ENCODE measurements at places on chromosomes 6 and 20. TPM values are rescaled to one million over a fixed set of nuclear protein-coding genes. Genes with fewer than 3 reads are reported as not detected.

GRCh38 chr6:134111062-134111677 is 58.7 kb upstream of the SLC2A12 start:
- DNase-seq = no peak
- H3K36me3 ChIP-seq = no peaks in the 10 kb centered on the region
- H3K4me3 ChIP-seq = no peak overlapping the region
- peaks cover 19% of the 10 kb centered on the region for H3K27me3 ChIP-seq
- peaks cover 6% of the 10 kb centered on the region for H3K4me1 ChIP-seq

DNA sequence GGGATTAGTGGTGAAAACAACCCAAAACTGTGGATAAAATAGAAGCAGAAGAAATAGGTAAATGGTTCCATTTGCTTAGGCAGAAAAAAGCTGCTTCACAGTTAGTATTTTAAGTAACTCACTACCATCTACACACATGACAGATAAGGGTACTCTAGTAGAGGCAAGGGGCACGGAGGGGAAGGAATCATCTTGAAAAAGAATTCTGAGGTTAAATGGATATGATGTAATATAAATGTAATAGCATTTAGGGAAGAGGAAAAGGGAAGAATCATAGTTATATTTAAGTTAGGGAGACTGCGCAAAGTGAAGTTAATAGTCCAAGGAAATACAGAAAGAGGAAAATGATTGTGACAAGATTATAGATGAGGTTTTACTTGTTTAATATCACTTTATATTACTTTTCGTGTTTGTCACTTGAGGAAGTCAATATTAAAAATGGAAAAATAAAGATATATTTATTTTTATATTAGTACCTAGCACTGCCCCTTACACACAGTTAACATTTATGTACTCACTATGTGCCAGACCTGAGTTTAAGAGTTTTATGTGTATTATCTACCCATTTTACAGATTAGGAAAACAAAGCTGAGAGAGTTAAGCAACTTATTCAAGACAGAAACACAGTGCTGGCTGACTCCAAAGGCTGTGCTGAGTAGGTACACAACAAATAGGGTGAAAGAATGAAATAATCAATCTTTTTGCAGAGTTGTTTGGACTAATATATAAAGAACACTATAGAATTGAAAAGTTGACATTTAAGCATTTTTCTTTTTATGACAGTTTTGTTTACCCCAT is 128.1 kb downstream of the REV3L start:
- peaks cover 6% of the 10 kb centered on the region for H3K36me3 ChIP-seq
- H3K4me3 ChIP-seq = no peak overlapping the region
- H3K27ac ChIP-seq = no peak overlapping the region
- no peaks in the 10 kb centered on the region for H3K27me3 ChIP-seq
- H3K4me1 ChIP-seq = no peaks in the 10 kb centered on the region

PACSIN1 gene
- 3.1 TPM for total RNA-seq

DNA sequence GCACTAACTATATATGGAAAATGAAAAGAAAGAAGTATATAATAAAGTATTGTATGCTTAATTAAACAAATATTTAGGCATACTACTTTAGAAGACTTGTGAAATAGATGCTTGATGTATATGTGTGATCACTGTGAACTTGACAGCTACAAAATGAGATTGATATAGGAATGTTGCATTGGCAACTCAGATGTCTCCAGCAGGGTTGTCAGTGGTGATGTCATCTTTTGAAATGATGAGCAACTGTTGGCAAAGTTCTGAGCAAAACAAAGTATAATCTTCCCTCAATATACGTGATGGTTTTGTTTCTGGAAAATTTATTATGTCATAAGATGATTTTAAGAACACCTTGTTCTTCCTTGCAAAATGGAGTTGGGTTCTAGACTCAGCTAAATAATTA is 133.8 kb downstream of the ARID1B start:
- no peak overlapping the region for H3K27ac ChIP-seq
- H3K4me3 ChIP-seq = no peak overlapping the region
- peaks cover 25% of the 10 kb centered on the region for H3K4me1 ChIP-seq
- no peak for DNase-seq
- H3K27me3 ChIP-seq = no peaks in the 10 kb centered on the region
- peaks cover 30% of the 10 kb centered on the region for H3K36me3 ChIP-seq
